Neural crest cell (in vitro differentiated cells): ENCODE measurements at places on chromosomes 7 and 10. TPM values are rescaled to one million over a fixed set of nuclear protein-coding genes. Genes with fewer than 3 reads are reported as not detected.

OPALIN gene
- total RNA-seq, result not detected in 2 replicates

DNA sequence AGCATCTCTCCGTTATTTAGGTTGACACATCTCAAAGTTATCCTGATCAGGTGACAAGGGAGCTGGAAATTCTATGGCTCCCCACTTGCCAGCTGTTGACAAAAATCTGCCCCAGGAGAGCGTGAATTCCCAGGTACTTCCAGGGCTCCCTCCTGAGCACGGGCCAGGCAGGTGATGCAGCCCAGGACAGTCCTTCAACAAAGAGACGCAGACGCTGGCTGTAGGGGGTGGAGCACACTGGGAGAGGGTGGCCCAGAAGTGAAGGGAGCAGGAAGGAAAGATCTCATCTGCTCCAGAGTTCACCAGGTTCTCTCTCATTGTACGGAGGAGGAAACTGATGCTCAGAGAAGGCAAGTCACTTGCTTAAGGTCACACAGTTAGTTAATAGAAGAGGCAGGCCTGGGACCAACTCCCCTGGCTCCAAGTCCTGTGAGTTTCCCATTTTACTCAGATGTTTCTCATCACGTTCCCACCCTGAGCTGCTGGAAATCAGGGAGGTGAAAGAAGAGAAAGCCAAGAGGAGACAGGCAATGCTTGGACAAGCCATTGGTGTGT lies 41.0 kb upstream of the CHST3 start:
- no peak for DNase-seq

NDUFA5 gene
- total RNA-seq, result 62.6 and 62.7 TPM in 2 replicates

ACTL6B gene
- 2.4 and 3.1 TPM in 2 replicates for total RNA-seq
